ENCODE measurements at places on chromosomes 3 and 15.

DNA sequence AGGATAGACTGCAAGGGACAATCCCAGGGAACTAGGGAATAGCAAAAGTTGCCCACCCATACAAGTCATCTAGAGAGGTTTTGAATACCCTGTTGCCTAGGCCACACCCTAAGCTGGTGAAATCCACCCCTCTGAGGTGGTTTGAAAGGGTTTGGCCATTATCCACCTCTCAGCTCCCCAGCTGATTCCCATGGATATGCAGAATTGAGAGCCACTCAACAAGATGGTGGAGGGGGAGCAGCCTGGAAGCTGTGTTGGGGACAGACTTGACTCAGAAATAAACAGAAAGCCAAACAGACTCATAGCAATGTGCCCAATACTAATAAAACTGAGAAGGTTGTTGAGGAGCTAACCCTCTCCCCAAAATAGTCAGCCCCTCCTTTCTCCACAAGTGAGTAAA lies 10.9 kb downstream of the PRR20G start:
- DNase-seq, result no peak

DNA sequence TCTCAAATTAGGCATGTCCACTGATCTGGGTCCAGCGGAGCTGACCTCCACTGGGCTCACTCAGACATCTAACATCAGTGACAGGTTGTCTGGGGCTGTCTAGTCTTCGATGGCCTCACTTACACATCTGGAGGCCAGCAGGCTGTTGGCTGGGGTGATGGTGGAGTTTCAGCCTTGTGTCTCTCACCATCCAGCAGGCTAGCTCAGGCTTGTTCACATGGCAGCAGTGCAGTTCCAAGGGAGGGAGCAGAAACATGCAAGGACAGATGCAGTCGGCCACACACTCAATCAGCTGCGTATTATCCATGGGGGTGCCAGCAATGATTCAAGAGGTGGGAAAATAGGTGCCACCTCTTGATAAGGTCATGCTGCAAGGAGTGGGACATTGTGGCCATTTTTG lies 292.5 kb downstream of the SHQ1 start:
- DNase-seq, result no peak

- no peak for DNase-seq
Observed at GRCh38 chr15:87033056-87033455, 953.4 kb downstream of the AGBL1 start.

DNA sequence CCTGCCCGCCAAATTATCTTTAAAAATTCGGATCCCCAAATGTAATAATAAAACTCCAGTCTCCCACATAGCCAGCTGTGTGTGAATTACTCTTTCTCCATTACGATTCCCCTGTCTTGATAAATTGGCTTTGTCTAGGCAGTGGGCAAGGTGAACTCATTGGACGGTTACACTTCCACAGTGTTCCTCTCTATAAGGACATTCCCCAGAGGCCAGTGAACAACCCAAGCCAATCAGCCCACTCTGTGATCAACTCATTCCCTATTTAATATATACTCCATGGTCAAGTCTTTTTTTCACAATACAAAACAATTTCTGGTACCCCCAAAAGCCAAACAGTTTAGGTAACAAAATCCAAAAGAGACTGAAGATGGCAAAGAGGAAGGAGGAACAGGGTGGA lies 90.5 kb upstream of the DAZL start:
- DNase-seq, result no peak

DNA sequence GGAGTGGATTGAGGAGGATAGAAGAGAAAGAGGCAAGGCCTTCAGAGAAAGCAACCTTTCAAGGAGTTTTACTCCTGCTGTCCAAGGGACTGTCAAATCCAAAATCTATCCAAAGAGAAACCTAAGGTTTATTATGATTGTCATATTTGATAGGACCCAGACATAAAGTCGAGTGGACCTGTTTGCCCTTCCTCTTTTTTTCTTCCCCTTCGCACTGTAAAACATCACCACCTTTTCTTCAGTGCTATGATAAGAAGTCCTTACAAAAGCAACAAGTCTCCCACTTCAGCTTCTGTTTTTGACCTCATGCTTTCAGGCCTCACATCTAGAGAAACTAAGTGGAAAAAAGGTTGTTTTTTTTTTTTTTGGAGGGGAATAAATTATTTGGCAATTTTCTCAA lies 73.0 kb downstream of the TRPC1 start:
- DNase-seq, result no peak
